Stimulated activated CD8-positive, alpha-beta memory T cell treated with anti-CD3 and anti-CD28 coated beads, Interleukin-7, amount 100 ng/mL, for 48 hours (primary cell): ENCODE measurements at places on chromosomes 4 and X.

GRCh38 chrX:68840256-68840655 is 11.4 kb downstream of the EFNB1 start:
- DNase-seq = no peak

DNA sequence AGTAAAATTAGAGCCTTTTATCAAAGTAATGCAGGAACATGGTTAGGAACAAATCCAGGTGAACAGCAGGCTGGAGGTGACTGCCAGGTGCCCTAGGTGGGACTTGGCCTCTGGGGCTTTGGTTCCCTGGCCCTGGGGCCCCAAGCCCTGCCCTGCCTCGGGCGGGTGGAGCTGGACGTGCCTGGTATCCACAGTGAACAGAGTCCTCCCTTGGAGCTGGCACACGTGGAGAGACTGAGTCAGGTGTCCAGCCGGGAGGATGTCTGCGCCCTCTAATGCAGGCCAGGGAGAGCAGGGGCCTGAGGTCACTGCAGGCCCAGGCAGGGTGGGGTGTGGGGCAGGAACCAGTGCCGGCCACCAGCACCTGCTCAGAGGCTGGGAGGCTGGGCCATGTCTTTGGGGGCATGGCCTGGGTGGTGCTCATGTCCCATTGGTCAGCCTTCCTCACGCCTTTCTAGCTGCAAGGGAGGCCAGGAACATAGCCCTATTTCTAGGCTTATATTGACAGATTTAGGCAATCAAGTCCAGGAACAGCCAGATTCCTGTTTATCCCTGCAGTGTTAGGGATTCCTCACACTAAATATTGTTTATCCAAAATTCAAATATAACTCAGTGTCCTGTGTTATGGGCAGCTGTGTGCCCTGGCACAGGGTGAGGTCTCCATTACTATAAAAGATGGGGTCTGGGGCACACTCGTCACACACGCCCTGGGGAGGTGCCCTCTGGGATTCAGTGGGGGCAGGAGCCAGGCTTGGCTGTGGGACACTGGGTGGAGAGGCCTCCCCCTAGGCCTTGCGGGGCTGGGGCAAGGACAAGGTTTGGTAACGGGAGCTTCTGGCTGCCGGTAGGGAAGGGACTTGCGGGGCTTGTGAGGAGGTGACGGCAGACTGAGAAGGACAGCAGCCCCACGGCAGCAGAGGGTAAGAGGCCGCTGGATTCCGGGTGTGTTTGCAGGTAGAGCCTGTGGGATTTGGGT is 14.3 kb upstream of the NAT8L start:
- DNase-seq = no peak

GRCh38 chr4:109682875-109683274 is 20.4 kb downstream of the CASP6 start:
- DNase-seq = no peak

- no peak for DNase-seq
Measured at GRCh38 chrX:71131510-71131909, 13.1 kb downstream of the MED12 start.
